Lung (tissue), 17 donors: ENCODE measurements at places on chromosomes 5 and 9. TPM values are rescaled to one million over a fixed set of nuclear protein-coding genes. Genes with fewer than 3 reads are reported as not detected.

ZNF483 gene
- 4.8 TPM for total RNA-seq

CD74 gene
- total RNA-seq = 1,061 TPM

IL9 gene
- total RNA-seq = not detected

ORM2 gene
- 0.77 TPM for total RNA-seq

DNA sequence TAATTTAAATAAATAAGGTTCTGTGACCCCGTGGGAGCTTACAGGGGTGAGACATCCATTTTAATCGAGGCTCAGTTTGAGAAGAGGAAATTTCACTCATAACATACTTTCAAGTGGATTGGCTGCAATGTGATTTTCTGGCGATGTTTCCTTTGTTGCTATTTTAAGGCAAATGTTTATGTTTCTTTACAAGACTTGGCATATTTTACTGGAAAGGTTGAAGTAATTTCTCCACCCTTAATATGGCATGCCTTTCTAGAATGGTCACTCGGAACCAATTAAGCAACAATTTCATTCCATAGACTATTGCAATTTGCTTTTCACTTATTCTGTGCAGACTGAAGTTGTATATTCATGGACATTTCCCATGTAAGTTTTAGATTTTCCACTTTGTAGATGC, 438.0 kb upstream of the WWC1 start:
- DNase-seq = peak; percentile 80

GRCh38 chr5:69261034-69261433, 26.3 kb downstream of the CDK7 start:
- no peak for DNase-seq
